ENCODE measurements at places on chromosomes 6 and 20.

DNA sequence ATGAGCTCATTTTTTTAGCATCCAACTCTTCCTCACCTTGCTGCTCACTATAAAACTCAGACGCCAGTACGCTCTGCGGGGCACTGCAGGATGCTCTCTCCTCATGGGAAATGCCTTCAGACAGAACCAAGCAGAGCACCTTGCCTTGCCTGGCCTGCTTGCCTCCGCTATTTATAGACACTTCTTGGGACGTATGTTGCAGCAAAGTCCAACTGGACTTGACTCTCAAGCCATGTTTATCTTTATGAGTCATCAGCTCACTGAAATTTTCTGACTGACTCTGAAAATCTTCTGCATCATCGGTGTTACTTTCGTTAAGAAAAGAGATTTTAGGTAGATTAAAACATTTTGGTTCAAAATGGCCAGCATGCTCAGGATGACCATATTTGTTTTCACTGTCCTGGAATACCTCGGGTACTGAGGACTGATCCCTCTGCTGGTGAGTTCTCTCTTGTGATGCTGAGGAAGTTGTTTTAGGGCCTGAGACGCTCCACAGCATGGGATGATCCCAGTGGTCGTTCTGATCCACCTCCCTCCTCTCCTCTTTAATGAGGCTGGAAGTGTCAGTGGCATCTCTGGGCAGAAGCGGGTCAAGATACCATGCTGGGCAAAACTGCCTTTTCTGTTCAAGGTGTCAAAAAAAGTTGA is 204.5 kb downstream of the KIF16B start:
- DNase-seq, result peak; percentile 55

- no peak for DNase-seq
Measured at GRCh38 chr6:53805725-53806124, 10.9 kb downstream of the LRRC1 start.

DNA sequence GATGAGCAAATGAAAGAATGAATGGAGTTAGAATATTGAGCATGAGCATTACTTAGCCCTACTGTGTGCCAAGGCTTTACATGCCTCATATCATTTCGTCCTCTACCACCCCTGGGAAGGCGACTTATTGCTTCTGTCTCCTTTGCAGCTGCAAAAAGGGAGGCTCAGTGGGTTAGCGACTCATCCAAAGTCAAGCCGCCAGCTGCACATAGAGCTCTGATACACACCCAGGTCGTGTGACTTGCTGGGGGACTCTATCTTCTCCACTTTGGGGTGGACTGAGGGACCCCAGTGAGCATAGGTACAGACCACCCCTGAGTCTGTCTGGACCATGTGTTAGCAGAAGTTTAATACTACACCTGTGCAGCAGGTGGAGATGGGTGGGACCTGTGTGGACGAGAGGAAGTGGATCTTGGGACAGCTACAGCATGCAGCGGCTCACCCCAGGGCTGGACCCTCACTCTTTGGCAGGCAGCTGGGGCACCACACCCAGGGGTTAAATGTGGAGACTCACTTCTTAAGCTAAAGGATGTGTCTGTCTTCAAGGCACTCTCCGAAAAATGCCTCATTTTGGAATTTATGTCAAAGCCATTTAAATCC is 36.2 kb upstream of the ANGPT4 start:
- no peak for DNase-seq

DNA sequence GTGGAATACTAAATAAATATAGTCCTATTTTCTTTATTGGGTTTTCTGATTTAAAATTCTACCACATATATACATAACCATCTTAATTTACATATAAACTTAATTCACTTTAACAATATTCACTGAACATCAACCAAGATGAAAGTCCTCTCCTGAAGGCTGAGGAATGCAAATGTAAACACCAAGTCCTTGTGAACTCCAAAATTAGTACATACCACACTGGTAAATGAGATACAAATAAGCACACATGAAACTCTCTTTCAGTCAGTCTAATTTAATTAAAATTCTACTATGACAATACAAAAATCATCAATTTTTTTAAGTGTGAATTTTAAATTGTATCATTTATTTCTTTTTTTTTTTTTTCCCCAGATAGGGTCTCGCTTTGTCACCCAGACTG is 205.1 kb upstream of the RUNX2 start:
- DNase-seq, result no peak

- no peak for DNase-seq
Measured at GRCh38 chr6:143679041-143679440, 1.3 kb downstream of the PHACTR2 start.

- DNase-seq, result peak; percentile 78
Measured at GRCh38 chr20:51022803-51023616, at the start of gene KCNG1. Gene KCNG1 (minus strand): TSS chr20:51023107. CDS start chr20:51010338, 12,769 bp downstream.

DNA sequence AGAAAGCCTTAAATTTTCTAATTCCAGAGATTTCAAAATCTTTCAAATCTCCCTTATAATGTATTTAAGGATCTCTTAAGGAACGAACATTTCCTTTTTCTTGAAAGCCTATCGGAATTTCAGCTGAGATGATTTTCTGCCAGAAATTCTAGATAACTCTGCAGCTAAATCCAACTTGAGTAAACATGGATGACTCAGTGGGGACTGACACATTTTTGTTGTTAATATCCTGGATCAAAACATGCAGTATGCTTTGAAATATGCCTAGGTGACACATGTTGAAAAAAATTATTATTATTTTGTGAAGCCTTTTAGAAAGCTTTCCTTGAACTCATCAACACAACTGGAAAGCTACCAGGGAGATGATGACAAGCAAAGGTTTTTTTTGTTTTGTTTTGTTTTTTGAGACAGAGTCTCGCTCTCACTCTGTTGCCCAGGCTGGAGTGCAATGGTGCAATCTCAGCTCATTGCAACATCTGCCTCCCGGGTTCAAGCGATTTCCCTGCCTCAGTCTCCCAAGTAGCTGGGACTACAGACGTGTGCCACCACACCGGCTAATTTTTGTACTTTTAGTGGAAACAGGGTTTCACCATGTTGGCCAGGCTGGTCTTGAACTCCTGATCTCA is 140.1 kb upstream of the SNX9 start:
- peak; percentile 26 for DNase-seq

DNA sequence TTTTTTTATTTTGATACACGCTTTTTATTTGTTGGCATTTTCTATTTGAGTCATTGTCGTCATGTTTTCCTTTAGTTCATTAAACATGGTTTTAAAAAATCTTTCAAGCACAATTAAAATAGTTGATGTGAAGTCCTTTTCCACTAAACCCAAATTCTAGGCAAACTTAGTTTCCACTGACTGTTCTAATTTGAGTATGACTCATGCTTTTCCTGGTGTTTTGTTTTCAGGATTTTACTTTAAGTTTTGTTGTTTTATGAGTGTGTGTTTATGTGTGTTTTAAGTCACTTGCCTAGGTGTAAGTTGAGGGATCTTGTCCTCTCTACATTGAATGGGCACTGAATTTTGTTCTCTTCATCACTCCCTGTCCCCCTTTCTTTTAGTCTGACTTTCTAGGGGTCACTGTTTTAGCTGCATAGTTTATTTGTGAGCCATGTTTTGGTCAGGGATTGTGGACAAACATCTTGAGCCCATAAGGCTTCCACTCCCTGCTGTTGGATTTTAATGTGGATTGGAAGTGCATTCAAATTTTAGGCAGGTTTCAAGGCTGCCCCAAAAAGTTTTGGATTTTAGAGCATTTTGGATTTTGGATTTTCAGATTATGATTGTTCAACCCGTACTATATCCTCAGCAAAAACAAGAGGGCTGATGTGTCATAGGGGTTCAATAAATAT is 94.8 kb downstream of the CDYL start:
- no peak for DNase-seq

DNA sequence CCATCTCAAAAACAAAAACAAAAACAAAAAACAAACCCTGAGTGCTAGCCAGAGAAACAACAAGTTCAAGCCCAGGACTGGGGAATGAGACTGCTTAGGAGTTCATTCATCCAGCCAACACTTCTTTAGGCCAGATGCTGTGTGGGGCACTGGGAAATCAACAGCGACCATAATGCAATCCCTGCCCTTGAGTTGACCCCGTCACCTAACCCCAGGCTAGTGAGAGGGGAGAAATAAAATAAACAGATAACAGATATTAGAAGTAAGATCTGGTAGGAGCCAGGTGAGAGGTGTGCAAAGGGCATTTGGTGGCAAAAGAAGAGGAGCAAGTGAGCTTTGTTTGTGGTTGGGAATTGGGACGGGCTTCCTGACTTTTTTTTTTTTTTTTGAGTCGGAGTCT is 4.9 kb upstream of the RPL10A start:
- DNase-seq, result no peak

DNA sequence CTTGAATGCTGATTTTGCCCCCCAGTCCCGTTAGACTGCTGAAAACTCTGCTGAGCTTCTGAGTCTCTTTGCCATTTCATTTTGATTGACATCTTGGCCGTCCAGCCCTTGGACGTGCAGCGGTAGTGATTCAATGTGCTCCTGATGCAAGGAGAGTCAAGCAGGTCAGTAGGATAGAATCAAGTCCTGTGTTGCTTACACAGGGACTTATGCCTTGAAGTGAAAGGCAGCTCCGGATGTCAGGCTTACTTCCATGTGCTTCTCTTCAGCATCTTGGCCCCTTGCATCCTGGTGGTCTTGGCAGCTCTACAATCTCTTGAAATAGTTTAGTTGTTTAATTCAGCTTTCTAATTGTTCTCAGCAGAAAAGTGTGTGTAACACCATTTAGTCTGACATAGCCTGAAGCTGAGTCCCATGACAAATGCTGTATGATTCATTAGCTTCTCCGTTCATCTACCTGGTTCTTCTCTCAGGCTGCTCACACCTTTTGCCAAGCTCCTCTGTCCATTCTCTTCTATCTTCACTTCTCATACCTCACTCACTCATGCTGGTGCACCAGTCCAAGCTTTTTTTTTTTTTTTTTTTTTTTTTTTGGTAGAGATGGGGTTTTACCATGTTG is 76.0 kb downstream of the EZR start:
- DNase-seq, result peak; percentile 17

DNA sequence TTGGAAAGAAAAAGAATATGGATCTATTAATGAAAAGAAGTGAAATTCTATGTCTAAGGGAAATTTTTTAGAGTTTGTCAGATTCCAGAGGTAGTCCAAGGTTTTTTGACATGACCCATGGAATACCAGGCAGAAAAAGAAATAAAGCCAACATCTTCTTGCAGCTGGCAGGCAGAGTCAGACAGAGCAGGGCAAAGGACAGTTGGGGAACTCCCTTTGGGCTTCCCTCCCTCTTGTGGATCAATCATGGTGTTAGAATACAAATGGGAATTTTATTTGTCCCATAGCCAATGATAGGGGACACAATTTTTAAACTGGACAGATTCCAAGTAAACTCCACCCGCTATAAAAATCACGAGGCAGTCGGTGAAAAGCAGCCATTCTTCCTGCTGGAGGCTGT is 92.1 kb upstream of the TAB2 start:
- no peak for DNase-seq

- DNase-seq, result peak; percentile 94
Measured at GRCh38 chr20:17558154-17558940, 11.5 kb upstream of the DSTN start.

GRCh38 chr6:56535626-56536025 is 107.1 kb downstream of the DST start:
- DNase-seq, result no peak

GRCh38 chr6:135161411-135162395 is 19.4 kb upstream of the MYB start:
- DNase-seq, result no peak

- DNase-seq, result peak; percentile 40
Measured at GRCh38 chr6:127118298-127119101, at the start of gene RSPO3. Gene RSPO3 (plus strand): TSS chr6:127118671. CDS start chr6:127119193, 522 bp downstream.

GRCh38 chr6:90406957-90407356 is 110.3 kb upstream of the BACH2 start:
- DNase-seq, result no peak
